ENCODE measurements at places on chromosomes 13 and 19.

- DNase-seq = peak; percentile 19
Observed at GRCh38 chr19:19651076-19651475, 7.6 kb upstream of the GMIP start.

GRCh38 chr19:7720351-7720750 is 11.6 kb downstream of the CLEC4G start:
- no peak for DNase-seq

DNA sequence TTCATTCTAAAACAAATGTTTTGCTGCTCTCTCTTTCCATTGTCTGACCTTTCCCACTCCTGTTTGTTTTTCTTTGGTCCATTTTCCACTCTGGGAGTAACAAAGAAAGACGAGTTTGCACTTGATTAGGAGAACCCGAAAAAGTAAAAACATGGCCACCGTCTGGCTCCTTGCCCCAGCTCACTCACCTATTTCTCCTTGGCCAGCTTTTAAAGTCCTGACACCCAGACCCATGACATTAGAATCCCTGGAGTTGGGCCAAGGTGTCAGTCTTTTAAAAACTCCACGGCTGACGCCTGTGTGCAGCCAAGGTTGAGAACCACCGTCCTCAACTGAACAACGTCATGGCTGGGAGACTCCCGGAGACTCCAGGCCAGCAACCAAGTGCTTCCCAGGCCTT is 63.6 kb upstream of the FLT1 start:
- DNase-seq = no peak

GRCh38 chr19:57406516-57407123 is 4.3 kb upstream of the ZNF17 start:
- peak; percentile 90 for DNase-seq

GRCh38 chr13:43786766-43787517 is at the start of gene ENOX1:
Gene ENOX1 (minus strand): TSS chr13:43786972.
- DNase-seq = peak; percentile 79

DNA sequence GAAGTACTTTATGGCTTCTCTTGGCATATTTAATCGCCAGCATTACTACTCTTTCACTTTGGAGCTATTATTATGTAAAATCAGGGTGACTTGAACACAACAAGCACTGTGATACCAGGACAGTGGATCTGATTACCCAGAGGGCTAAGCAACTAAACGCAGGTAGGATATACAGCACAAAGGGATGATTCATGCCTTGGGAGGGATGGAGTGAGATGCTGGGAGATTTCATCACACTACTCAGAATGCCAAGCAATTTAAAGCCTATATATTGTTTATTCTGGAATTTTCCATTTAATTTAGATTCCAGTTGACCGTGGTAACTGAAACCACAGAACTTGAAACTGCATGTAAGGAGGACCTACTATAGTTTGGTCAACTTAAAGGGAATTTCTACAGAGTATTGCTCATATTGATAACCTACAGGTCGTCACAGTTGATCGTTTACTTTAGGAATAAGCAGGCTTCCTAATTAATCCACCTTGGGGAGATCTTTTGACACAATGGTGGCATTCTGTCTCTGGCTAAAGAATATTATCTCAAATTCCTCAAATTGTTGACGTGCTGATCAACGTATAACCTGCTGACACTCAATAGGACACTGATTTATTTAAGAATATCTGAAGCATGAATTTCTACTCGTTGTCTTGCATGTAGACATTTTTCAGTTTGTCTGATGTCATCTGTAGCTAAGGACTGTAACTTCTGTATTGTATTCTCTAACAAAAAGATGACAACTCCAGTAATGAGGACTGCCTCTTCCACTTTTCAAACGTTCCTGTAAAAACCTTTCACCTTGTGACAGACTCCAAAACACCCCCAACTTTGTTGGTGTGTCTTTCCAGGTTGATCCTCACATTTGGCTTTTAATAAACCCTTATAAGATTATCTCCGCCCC is 254.2 kb downstream of the GPC5 start:
- DNase-seq = no peak

DNA sequence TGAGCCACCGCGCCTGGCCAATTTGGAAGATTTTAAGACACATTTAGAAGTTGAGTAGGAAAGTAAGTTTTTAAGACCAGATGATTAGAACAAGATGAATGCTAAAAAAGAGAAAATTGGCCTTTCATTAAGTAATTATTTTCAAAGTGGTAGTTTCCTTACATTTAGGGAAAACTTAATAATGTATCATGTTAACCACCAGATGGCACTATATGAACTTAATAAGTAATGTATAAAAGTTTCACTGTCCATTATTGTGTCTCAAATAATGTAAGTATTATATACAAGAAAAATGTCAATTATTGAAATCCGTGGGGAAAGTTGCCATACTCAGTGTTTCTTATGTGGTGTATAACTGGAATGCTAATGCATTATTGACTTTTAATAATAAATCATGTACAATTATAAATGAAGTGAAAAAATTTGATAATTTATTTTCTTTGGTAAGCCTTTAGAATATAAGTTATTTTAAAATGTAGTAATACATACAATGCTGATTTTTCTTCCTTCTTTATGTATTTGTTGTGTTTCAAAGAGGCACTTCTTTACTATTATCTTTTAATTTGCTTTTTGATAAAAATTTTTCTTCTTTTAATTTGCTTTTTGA is 29.2 kb downstream of the COG6 start:
- no peak for DNase-seq

DNA sequence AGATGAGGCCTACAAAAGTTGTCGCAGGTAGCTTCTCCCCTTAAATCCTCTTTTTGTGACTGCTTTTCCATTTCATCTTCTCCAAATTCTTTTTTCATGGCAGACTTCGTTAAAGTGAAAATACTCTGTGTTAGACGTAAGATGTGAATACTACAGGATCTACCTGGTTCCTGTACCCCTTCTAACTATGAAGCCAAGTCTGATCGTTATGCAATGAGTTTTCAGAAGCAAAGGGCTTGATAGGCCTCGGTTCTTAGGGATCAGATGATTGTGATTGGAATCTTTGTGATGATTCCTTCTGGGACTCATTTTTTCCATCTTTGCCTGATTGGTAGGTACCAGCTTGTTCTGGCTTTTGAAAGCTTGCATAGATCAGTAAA is 86.9 kb downstream of the PCCA start:
- no peak for DNase-seq

DNA sequence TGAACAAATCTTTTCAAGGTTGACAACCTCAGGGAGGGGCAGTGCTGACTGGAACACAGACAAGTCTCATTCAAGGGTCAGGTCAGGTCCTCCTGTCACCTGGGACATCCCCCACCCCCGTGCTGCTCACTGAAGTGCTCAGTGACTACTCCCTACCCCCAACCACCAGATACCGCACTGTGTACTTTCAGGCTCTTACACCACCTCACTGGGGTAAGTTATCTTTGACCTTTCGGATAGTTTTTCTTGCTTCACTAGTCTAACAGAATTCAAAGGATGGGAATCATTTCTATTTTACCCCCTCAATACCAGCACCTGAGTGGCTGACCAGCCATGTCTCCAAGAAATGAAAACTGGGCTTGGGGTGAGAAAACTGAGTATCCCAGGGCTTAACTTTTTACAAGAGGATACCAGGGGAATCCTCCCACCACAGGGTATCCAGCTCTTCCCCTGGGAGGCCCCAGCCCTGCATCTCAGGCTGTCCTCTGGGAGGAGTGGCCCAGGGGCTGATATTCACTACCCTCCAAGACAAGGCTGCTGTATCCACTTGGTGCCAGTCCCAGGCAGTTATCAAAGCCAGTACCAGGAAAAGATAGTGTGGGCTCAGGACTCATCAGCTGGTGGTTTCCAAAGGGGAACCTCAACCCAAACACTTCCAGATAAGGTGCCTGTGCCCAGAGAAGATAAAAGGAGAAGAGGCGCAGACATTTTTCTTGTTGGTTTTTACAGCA is 2.1 kb downstream of the ZNF563 start:
- no peak for DNase-seq

DNA sequence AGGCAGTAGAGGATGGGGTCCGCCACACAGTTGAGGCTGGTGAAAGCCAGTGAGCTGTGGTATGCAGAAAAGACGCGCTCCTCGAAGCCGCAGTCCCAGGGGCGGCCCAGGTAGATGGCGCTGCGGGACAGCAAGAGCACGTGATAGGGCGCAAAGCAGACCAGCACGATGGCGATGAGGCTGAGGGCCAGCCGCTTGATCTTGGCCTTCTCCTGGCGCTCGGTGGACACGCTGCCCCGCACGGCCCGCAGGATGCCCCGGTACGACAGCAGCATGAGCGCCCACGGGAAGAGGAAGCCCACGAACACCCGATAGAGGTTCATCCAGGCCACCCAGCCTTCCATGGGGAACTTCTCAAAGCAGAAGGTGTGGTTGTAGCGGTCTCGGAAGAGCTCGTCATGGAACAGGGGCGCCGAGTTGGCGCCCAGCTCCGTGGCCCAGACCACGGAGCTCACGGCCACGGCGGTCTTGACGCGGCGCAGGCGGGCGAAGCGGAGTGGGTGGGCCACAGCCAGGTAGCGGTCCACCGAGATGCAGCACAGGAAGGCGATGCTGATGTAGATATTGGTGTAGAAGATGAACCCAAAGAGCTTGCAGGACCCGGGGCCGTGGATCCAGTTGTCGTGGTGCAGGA is 6.5 kb upstream of the OPA3 start:
- DNase-seq = peak; percentile 89

- no peak for DNase-seq
Observed at GRCh38 chr19:5814123-5814851, 9.4 kb downstream of the NRTN start.

DNA sequence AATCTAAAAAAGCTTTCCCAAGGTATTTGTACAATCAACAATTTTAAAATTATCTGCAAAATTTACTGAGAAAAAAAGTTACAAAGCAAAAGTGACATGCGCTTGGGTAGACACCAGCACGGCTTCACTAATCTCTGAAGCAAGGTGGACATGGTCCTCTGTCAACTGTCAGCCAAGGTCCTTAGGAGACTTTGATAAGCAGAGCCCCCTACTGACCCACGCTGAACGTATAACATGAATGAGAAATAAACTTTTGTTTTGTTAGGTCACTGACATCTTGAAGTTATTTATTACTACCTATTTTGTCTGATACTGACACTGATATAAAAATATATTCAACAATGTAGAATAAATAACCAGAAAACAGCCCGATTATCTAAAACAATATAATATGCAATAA is 100.7 kb upstream of the OBI1 start:
- no peak for DNase-seq

Measured in D341Med (cell line).